ENCODE measurements at places on chromosomes 2 and 18.

GRCh38 chr2:230668184-230668938 lies 44.3 kb upstream of the CAB39 start:
- DNase-seq, result peak; percentile 79

- DNase-seq, result no peak
Measured at GRCh38 chr2:153780241-153780640, 91.5 kb upstream of the GALNT13 start.

DNA sequence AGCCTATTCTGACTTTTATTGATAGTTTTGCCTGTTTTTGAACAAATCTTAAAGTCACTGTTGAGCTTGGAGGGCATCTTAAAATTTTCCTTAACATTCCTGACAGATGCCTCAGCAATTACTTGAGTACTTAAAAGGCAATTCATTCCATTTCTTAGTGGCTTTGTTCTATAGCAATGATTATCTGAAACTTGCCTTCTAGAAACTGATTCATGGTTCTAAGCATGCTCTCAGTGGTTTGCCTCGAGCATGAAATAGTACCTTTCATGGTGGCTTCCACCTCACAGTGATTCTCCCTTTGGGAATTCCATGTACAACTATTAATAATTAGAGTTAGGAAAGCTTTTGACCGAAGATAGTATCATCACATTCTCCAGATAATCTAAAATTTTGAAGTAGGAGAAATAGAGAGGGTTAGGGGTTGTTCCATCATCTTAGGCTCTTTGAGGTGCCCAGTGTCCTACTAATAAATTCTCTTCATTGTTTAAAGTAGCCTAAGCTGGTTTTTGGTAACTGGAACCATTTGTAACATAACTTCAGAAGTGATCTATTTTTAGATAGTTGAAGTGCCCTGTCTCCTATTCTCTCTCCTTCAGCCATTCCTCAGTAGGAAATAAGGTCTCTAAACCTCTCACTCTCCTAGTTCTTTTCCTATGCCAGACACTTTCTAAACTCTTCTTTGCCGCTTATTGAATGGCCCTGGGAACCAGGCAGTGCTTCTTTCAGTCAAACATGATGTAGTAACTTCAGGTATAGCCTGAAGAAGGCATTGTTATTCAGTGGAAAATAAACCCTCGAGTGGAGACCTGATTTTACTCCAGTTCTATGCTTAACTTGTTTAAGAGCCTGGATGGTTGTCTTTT lies 156.1 kb downstream of the HAUS1 start:
- no peak for DNase-seq

- DNase-seq, result no peak
Measured at GRCh38 chr2:221134718-221135117, 437.4 kb downstream of the EPHA4 start.

DNA sequence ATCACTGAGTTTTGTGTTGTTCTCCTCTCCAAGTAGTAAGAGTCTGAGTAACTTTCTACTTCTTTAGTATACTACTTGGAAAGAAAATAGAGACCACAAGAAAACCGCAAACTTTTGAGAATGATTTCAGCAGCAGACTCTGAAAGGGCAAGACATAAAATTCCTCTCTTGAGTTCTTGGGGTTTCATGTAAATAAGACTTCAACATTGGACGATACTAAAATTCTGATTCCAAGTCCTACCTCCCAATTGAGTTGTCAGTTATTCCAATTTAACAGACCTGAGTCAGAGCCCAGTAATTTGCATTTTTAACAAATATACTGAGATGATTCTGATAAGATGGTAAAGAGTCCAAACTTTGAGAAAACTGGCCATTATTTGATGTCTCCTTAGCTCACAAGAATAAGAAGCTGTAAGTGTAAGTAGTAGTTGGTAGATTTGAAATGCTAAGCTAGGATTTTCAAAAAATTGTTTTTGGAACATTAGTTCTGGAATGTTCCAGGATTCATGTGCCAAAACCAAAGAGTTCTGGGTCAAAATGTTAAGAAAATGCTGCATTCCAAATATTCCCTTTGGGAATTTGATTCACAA lies 261.6 kb upstream of the SPOPL start:
- no peak for DNase-seq

- DNase-seq, result no peak
Measured at GRCh38 chr2:205700331-205701132, 18.2 kb downstream of the NRP2 start.

DNA sequence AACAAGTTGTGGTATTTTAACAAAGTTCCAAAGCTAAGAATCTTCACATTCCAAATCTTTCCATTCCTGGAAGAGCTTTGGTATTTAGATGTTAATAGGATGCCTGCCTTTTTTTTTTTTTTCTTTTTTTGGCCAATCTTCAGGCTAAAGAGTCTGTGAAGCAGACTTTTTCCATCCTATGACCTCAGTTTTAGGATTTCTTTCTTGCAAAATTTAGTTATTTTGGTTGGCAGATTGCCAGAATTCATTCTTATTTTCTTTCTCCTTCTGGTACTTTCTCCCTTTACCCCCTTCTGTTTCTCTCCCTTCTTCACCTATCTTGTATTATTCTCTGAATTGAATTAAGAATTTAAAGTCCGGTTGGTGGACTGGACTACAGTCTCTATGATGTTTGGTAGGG lies 217.8 kb upstream of the REV1 start:
- no peak for DNase-seq

DNA sequence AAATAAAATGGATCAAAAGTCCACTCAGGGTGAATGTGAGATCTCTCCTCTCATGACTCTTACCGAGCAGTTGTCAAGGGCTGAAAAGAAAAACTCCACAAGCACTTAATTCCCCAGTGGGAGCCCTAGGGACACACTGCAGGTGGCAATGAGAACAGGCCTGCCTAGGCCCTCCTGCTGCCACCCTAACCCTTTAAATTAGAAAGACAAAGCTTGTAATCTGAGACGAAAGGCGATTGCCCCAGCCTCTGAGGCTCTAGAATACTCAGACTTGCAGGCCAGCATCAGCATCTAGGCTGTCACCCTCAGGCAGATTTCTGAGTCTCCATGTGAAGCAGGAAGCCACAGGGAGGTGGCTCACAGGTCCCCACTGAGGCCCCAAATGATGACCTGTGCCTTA lies 457.0 kb upstream of the MYT1L start:
- no peak for DNase-seq

DNA sequence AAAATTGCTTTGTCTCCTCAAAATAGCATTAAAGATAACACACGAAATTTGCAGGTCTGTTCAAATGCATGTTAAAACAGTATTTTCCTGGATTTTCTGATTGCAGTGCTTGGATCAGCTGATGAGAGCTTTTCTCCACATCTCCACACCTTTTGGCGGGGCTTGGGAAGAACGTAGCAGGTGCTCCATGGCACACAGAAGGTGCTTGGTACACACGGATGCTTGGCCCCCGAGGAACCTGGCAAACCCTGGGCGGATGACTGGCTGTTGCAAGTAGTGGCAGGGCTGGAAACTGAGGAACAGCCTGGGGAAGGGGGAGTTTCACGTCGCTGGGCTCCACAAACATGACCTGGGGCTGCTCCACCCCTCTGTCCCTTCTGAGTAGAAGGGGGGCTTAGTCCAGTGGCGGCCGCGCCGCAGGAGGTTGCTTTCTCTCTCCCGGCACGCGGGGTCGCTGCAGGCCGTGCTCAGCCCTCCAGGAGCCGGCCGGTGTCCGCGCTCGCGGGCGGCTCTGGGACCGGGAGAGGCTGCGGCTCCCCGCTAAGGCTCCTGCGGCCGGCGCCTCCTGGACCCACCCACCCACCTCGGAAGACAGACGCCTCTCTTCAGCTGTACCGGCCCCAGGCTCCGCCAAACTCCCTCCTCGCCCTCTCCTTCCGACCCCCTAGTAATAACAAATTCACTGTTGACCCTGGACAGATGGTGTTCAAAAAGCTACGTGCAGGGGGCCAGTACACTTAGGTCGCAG lies 69.3 kb downstream of the MARCO start:
- no peak for DNase-seq

- DNase-seq, result no peak
Measured at GRCh38 chr2:167943368-167943767, 304.0 kb downstream of the STK39 start.

- no peak for DNase-seq
Measured at GRCh38 chr2:98382739-98383138, 36.5 kb downstream of the CNGA3 start.

GRCh38 chr2:103977668-103978067 lies 876.2 kb upstream of the POU3F3 start:
- DNase-seq, result no peak

GRCh38 chr2:181411105-181411849 lies 45.9 kb upstream of the ITGA4 start:
- no peak for DNase-seq

DNA sequence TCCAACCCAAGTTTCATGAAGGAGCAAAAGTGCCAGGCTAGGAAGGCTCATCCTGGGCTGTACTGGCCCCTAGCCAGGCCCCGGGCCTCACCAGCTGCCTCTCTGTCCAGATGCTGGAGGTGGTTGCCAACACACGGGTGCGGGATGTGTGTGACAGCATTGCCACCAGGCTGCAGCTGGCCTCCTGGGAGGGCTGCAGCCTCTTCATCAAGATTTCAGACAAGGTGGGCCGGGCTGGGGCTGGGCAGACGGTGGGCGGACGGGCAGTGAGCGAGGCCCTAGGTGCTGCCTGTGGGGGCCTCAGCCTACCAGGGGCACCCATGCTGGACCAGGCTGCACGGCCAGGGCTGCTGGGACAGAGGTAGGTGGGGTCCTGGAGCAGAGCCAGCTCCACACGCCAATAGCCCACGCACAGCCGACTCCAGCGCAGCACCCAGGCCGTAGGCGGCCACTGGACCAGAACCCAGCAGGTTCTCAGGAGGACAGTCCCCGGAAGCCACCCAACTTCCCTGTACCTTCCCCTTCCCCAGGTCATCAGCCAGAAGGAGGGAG lies 11.8 kb upstream of the GPR17 start:
- DNase-seq, result no peak

- DNase-seq, result peak; percentile 65
Measured at GRCh38 chr2:219441451-219442255, 7.0 kb downstream of the SPEG start.

- no peak for DNase-seq
Measured at GRCh38 chr2:205989271-205990071, 96.5 kb downstream of the INO80D start.

DNA sequence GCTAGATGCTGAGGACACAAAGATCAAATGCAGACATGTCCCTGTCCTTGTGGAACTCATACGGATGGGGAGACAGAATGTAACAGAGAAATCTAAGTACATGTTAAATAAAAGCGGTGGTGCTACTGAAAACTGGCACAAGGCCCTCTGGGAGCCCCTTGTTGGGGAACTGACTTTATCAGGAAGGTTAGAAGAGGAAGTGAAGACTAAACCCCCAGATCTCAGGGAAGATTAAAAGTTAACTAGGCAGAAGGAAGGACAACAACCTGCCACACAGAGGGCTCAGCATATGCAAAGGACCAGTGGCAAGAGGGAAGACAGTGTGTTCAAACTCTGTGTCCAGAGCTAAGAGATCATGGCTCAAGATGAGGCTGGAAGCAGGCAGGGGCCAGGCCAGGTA lies 4.8 kb downstream of the CACNB4 start:
- no peak for DNase-seq

DNA sequence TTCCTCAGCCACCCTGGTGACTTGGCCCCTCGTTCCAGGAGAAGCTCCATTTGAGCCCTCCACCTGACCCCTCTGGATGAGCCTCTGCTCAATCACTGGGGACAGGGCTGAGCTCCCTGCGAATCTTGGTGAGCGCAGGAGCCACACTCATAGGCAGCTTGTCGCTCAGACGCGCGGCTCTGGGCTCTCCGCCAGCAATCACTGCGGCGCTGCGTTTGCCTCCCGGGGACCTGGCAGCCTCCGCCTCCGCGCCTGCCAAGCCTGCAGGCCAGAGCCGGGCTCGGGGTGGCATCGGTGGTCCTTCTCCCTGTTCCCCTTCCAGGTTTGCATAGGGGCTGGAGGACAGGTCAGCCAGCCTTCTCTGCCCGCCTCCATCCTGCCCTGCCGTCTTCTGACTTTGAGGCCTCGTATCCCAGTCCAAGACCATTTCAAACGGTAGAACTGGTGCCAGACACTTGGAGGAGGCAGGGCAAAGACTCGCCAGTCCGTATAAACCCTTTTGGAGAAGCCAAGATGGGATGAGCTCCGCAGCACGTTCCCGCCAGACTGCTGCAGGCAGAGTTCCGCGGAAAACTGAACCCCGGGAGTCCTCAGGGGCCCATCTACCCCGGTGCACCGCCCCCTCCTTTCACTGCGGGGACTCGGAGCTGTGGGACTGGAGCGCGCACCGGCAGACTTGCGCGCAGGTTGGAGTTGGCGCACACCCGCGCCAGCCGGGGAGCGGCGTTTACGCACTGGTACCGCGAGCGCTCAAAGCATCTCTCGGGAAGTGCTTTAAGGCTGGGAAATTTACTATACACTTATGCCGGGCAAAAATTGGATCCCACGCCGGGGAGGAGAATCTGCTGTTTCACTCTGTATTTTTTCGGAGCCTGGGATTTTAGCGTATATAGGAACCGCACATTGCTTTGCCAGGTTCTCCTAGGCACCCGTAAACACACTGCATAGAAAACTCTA lies 1.1 kb upstream of the TACR1 start:
- peak; percentile 10 for DNase-seq

GRCh38 chr2:233443511-233444183 lies 89.4 kb downstream of the DGKD start:
- DNase-seq, result peak; percentile 91

GRCh38 chr2:237025090-237025865 lies 60.4 kb upstream of the COPS8 start:
- no peak for DNase-seq

- DNase-seq, result no peak
Measured at GRCh38 chr2:19807866-19808265, 93.9 kb downstream of the TTC32 start.

- no peak for DNase-seq
Measured at GRCh38 chr2:232699110-232699509, 2.0 kb downstream of the GIGYF2 start.

GRCh38 chr2:240141736-240142135 lies 1.3 kb upstream of the OTOS start:
- DNase-seq, result no peak

- DNase-seq, result no peak
Measured at GRCh38 chr2:80303006-80303908, 1.3 kb downstream of the LRRTM1 start.

DNA sequence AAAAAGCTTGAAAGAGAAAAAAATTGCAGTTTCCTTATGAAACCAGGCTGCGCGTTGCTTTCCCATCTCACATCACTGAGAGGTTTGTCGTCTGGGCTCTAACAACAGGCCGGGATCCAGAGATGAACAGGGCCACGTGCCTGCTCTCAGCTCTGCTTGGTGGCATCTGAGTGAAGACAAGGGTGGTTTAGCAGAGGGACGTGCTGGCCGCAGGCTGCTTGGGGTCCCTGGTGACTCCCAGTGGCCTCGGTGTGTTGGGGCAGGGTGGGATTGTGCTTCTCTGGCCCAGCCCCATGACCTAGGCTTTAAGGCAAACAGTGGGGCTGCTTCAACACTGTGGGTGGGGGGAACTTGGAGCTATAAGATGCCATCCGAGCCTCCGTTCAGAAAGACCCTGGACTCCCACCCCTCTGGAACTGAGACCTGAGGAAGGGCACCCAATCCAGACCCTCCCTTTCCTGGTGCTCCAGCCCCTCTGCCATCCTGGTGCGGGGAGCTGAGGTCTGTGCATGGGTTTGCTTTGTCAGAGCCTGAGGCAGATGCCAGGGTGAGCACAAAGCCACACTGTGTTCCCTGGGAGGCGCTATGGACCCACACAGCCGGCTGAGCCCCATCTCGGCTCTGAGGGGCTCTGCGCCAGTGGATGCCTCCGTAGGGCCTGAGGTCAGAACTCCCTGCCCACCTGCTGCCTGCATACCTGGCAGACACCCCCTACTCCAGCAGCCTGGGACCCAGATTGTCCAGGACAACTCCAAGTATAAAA lies 18.4 kb upstream of the HPCAL1 start:
- no peak for DNase-seq

Measured in activated naive CD4-positive, alpha-beta T cell treated with anti-CD3 and anti-CD28 coated beads for 36 hours (primary cell).